ENCODE measurements at places on chromosomes 11 and 22.

- DNase-seq, result no peak
Observed at GRCh38 chr22:46053563-46054090, 76.7 kb upstream of the WNT7B start.

DNA sequence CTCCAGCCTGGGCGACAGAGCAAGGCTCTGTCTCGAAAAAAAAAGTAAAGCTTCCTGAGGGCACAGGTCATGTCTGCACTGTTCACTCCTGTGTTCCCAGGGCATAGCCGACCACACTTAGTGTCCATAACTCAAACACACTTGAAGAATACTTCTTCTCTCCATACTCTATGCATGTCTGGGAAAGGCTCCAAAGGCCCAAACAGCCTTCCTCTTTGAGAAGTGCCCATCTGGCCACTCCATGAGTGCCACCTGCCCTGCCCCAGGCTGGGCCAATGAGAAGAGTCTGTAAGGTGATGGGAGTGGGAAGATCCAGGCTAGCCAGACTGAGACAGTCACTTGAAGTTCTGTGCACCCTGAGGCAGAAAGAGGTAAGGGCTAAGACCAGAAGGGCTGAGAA is 24.7 kb downstream of the DGCR2 start:
- DNase-seq, result no peak

DNA sequence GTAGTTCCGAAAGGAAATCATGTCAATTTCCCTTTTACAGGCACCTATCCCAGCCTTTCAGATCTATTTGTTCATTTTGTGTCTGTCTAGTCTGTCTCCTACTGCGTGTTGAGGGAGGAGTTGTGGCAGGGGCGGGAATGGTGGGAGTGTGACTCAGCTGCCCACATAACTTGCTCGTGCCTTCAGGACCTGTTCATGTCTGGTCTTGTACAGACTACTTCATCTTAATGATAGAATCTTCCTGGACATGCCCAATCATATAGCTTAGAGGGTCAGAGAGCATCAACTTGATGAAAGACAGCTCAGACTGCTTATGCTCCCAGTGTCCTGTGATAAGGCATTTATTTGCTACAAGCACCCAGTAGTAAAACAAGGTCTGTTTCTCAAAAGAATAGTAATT is 61.0 kb upstream of the BIRC3 start:
- DNase-seq, result no peak

DNA sequence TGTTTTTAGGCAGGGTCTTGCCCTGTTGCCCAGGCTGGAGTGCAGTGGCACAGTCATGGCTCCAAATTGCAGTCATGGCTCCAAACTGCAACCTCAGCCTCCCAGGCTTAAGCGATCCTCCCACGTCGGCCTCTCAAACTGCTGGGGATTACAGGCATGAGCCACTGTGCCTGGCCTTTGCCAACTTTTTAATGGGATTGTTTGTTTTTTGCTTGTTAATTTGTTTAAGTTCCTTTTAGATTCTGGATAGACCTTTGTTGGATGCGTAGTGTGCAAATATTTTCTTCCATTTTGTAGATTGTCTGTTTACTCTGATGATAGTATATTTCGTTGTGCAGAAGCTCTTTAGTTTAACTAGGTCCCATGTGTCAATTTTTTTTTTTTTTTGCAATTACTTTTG is 10.0 kb upstream of the SCGB1D1 start:
- no peak for DNase-seq
